ENCODE measurements at places on chromosomes 11 and 22.

DNA sequence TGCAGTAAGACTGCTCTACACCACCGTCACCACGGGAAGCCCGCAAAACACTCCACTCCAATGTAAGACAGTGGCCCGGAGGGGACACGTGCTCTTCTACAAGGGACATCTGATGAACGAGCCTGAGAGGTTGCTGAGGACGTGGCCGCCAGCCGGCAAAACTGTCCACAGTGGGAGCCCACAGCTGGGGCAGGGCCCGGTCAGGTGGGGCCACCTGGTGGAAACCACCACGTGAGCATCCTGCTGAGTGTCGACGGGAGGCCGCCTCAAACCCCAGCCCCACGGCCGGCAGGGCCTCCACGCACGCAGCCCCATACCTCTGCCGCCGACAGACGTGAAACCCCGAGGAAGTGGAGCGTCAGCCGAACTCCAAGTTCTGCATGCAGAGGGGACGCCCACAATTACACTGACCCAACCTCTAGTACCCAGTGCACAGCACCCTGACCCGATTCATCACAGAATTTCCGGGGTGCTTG, 42.6 kb downstream of the BRD1 start:
- DNase-seq: no peak

DNA sequence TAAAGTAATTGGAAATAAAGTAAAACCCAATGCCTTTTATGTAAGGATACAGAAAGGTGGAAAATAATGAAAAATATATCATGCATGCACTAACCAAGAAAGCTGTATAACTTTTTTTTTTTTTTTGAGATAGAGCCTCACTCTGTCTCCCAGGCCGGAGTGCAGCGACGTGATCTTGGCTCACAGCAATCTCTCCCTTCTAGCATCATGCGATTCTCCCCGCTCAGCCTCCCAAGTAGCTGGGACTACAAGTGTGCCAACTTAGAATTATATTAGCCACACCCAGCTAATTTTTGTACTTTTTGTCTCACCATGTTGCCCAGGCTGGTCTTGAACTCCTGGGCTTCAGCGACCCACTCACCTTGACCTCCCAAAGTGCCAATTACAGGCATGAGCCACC, 4.5 kb downstream of the GGT5 start:
- no peak for DNase-seq

DNA sequence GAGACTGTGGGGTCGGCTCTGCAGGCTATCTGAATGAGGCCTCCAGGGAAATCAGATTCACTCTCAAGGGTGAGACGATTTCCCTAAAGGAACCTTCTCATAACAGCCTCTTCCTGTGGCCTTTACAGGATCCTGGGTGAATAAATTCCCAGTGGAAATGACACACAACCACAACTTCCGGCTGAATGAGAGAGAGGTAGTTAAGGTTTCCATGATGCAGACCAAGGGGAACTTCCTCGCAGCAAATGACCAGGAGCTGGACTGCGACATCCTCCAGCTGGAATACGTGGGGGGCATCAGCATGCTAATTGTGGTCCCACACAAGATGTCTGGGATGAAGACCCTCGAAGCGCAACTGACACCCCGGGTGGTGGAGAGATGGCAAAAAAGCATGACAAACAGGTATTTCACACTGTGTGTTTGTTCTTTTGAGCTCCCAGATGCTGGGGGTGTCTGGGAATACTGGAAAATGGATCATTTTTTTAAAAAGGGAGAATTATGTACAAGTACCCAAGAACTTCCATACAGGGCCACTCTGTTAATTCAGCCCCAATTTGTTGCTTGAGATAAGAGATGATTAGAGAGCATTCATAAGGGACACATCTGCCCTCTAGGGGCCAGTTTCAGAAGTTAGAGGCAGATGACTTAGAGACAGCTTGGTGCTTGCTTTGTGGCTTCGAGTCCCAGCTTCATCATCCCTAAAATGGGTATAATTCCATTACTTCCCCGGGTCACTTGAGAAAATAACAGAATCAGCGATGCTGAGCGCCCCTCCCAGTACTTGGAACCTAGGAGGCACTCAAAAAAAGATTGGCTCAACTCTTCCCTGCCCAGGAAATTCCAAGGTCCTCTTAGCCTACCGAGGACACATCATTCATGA, 10.2 kb downstream of the SERPIND1 start:
- no peak for DNase-seq

DNA sequence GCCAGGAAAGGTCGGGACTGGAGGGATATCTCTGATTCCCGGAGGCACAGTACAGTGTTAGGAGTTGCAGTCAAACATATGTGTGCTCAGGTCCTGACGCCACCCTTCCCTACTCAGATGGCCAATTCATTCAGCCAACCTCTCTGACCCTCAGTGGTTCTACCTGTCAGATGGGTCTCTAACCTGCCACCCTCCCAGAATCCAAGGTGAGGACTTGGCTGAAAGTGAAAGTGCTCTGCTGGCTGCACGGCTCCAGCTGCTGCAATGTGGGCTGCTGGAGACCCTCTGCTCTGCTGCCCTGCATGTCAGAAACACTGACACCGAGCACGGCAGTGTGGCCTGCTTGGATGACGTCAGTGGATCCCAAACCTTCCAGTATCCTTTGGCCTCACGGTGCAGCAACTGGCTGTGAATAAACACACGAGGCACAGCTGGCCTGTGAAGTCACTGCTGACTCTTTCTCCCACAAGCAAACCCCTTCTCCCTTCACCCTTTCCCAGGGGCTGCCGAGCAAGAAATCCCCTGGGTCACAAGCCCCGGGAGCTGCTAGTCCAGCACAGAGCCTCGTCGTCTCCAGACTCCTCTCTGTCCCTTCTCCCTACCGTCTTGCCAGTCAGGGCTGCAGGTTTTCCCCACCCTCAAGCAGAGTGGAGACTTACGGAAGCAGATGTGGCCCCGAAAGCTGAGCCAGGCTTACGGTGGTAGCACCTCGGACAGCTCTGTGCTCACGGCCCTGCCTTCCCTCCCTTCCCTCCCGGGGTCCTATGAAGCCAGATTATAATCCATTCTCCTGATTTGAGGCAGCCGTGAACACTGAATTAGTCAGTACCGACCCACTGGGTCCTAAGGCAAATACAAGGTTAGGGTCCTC, 24.3 kb downstream of the KIAA0930 start:
- DNase-seq: no peak

DNA sequence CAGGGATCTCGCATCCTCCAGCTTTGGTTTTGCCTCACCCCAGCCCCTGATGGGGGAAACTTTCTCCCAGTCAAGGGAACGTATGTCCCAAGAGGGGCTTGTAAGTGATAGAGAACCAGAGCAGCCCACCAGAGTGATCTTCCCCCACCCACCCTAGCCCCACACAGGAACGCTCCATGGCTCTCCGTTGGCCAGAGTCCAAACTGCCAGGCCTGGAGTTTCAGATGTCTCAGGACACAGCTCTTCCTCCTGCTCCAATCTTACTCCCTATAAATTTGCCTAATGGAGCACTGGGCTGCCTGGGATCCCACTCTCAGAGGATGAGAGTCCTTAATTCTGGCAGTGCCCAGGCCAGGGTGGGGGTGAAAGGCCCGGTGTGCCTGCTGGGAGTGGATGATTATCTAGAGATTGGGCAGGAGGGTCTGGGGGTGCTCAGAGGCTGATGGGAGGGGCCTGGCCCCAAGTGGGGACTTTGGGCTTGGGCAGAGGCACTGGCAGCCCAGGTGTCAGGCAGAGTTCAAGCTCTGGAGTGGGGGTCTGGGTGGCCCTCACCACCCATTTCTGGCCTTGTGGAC, 79.9 kb downstream of the WNT7B start:
- DNase-seq: no peak

GRCh38 chr22:40817737-40818136, 1.4 kb downstream of the SLC25A17 start:
- no peak for DNase-seq

DNA sequence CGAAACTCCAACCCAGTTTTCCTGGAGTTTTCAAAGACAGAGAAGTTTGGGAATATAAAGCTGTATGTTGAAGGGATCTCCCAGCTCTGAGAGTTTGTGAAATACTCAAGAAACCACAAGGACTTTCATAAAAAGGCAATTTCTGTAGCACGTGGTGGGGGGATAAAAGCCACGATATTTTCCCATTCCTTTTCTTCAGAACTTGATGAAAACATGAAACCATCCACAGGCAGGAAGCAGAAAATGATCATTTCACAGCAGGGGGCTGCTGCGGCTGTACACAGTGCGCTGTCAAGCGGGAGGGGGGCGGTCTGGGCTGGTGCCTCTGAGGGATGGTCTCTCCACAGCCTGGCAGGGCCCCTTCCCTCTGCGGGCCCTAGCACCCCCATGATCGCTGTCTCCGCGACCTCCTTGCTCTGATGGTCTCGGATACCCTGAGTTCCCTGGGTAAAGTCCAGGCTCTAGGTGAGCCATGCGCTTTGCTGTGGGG, 423.2 kb downstream of the MN1 start:
- no peak for DNase-seq

DNA sequence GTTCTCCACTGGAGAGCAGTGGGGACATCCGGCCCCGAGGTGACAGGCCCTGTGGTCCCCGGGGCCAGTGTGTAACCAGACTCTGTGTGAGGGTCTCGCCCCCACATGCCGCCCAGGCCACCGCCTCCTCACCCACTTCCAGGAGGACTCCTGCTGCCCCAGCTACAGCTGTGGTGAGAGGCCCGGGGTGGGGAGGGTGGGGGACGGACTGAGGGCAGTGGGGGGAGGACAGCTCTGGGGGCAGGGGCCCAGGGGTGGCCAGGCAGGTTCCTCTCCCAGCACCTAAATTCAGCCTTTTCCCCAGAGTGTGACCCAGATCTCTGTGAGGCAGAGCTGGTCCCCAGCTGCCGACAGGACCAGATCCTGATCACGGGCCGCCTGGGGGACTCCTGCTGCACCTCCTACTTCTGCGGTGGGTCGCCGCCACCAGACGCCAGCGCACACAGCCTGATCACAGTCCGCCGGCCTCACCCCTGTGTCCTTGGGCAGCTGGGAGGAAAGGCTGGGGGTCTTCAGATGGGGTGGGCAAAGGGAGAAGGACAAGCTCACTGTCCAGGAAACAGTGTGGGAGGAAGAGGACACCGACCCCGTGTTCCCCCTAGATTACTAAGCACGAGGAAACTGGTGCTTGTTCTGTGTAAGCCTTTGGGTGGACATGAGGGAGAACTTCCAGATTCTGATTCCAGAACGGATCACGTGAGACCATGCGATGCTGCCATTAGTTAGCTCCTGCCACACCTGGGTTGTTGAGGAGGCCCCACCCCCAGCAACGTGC, 84.4 kb upstream of the MYOD1 start:
- no peak for DNase-seq

DNA sequence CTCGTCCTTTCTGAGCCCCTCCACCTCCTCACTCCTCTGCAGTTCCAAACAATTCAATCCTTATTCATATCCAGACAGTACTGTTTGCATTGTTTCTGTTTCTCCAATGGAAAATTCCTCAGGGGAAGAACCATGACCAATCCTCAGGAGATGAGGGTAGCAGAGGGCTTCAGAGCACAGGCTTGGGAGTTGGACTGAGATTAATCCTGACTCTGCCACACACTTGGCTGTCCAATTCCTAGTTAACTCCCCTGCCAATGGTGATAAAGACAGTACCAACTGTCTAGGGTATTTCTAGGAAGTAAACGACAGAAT, 58.0 kb downstream of the MICAL3 start:
- no peak for DNase-seq

DNA sequence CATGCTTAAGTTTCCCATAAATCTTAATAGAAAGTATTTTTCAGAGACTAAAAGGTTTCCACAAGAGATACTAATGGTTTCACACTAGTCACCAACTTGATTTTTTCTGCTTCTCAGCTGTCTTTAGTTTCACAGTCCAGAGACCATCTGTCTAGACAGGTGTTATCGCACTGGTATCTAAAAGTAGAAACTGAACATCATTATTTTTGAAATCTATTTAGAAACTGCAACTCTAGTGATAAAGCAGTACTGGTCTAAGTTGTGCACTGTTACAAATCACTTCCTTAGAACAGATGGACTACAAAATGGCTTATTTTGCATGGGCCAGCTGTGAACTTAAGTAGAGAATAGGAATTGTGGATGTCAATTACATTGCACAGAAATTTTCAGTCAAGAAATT, 78.0 kb downstream of the CNTN5 start:
- no peak for DNase-seq

- DNase-seq: no peak
These were observed 279.9 kb downstream of the KIRREL3 start for GRCh38 chr11:126720539-126721235.

DNA sequence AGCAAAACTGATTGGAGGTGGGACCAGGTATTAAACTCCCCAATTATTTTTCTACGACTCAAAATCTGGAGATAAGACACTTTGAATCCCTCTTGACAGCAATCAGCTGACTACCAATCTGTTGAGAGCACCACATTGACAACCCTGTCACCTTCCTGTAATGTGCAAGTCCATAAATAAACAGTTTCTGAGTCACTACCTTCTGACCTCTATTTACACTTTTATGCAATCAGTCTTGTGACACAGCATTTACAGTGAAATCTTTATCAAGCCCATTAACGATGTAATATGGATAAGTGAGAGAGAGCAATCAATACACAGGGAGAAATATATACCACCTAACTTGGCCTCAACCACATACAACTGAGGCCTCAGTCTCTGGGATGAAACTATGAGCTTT, 283.7 kb upstream of the ANO5 start:
- no peak for DNase-seq

GRCh38 chr11:111153194-111153593, 92.3 kb upstream of the POU2AF2 start:
- DNase-seq: no peak

DNA sequence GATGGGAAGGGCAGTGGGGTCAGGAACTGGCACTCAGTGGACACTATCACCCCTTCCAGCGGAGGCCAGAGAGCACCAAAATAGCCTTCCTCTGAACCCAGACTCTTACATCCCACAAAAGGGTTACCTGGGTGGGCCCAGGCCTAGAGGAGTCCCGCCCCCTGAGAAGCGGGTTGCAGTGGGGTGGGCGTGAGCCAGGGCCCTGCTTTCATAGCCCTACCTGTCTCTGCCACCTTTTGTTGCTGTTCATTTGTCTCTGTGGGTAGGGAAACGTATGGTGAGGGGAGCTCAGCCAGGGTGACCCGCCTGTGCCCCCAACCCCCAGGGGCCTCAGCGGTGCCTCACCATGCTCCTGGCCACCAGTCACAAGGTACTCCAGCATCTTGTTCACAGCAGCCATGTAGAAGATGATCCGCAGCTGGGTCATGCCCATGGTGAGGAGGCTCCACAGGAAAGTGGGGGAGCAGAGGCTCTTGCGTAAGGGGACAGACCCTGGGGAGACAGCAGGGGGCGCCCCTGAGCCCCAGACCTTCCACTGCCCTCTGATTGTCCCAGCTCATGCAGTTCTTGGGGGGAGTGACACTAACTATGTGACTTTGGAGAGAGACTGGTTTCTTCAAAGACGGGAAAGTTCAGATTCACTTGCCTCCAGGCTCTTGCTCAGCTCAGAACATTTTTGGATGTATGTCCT, 24.0 kb downstream of the SLC43A1 start:
- no peak for DNase-seq

GRCh38 chr11:110071197-110071596, 22.0 kb upstream of the ZC3H12C start:
- no peak for DNase-seq

All from cortex of kidney (tissue), 1 donor.